ENCODE measurements at places on chromosomes 6 and 20. TPM values are rescaled to one million over a fixed set of nuclear protein-coding genes. Genes with fewer than 3 reads are reported as not detected.

DNA sequence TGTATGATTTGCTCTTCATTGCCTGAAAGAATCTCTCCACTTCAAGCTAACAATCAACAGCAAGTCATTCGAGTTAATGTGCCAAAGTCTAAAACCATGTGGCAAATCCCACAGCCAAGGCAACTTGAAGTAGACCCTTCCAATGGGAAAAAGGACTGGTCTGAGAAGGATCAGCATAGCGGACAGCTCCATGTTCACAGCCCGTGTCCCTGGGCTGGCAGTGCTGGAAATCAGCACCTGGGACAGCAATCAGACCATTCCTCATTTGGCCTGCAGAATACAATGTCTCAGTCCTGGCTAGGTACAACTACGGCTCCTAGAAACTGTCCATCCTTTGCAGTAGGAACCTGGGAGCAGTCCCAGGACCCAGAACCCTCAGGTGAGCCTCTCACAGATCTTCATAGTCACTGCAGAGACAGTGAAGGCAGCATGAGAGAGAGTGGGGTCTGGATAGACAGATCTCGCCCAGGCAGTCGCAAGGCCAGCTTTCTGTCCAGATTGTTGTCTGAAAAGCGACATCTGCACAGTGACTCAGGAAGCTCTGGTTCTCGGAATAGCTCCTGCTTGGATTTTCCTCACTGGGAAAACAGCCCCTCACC lies 1.1 kb downstream of the GJA10 start:
- peak; percentile 85 for DNase-seq

DNA sequence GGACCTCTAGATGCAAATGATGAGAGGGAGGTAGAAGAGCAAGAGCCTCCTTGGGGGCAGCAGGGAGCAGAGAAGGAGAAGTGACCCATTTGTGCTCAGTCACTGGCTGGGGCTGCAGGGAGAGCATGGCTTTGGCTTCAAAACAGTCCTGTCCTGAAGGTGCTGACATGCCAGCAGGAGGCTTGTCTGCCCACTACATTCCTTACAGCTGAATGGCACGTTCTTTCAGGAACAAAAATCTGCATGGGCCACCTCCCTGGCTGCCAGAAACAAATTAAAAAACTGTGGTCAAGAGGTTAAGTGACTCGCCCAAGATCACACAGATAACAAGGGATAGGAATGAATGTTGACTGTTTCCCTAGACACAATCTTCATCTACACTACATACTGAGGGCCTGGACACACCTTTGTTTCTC lies 188.8 kb downstream of the HIVEP2 start:
- no peak for DNase-seq

GRCh38 chr6:150685860-150686259 lies 86.2 kb downstream of the PLEKHG1 start:
- DNase-seq: peak; percentile 48

ZKSCAN8 gene
- 43.1 TPM for total RNA-seq

APOM gene
- total RNA-seq: 2.6 TPM

C6orf15 gene
- total RNA-seq: not detected
